Cardiac muscle cell (in vitro differentiated cells and primary cell): ENCODE measurements at places on chromosomes 1 and 21. TPM values are rescaled to one million over a fixed set of nuclear protein-coding genes. Genes with fewer than 3 reads are reported as not detected.

SUSD4 gene
- polyA plus RNA-seq: 31.4 and 31.6 TPM in 2 replicates

KCNN3 gene
- 1.1 and 2.9 TPM in 2 replicates for polyA plus RNA-seq

DCST2 gene
- 1.1 and 3.8 TPM in 2 replicates for polyA plus RNA-seq

CRYAA gene
- not detected in 2 replicates for polyA plus RNA-seq

- no peak for DNase-seq
Measured at GRCh38 chr21:33268737-33269441, 2.7 kb downstream of the IL10RB start.

DNA sequence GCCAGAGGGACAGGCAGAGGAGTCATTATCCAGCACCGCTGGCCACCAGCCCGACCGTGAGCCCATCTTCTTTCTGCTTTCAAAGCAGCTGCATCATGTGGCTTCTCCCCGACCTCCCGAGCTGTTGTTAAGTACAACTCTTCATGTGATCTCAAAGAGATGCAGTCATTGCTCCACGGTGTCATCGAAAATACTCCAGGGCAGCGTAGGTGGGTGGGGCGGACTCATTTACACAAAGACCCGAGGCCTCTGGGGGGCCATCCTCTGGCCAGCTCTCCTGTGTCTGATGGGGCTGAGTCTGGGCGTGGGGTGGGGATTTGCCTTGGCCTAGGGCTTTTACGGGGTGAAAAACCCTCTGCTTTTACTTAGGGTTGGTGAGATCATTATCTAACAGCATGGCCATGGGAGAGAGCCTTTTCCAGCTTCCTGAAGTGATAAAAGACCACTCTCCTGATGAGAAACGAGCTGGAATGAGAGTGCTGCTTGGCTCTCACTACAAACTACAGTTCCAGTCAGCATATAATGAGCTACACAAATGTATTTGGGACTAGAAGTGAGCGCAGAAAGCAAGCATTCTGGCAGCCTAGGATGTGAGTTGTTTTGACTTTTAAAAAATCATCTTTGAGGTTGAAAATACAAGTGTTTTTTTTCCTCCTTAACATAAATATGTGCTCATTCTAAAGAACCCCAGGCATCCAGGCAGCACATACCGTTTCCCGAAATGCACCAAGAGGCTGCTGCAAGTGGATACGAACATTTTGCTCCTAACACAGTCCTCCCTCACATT is 165.0 kb downstream of the RHOU start:
- no peak for DNase-seq

- DNase-seq: peak; percentile 32
Measured at GRCh38 chr1:194013561-194013960, 827.1 kb upstream of the B3GALT2 start.

- peak; percentile 65 for DNase-seq
Measured at GRCh38 chr1:218945050-218945449, 228.6 kb upstream of the LYPLAL1 start.

DNA sequence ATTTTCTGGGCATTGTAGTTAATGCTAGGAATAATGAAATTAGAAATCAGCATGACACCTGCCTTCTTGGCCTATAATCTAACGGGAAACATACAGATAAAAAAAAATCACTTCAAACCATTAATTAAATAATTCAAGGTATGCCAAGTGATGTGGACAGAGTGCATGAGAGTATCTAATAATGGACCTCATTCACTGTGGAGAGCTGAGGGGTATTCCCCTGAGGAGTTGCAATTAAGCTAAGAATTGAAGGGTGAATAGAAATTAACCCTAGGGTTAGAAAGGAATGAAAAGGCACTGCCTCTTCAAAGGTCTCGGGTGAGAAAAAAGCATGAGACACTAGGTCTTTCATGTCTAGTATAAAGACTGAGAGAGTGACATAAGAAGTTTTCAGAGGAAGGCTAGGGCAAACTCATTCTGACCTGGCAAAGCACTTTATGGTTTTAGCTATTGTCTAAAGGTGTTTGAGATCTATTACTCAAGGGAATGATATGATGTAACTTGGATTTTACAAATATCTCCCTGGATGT is 466.1 kb downstream of the KCNT2 start:
- no peak for DNase-seq

GRCh38 chr1:163278602-163279001 is 43.2 kb upstream of the NUF2 start:
- no peak for DNase-seq
